ENCODE measurements at places on chromosomes 11 and 22.

DNA sequence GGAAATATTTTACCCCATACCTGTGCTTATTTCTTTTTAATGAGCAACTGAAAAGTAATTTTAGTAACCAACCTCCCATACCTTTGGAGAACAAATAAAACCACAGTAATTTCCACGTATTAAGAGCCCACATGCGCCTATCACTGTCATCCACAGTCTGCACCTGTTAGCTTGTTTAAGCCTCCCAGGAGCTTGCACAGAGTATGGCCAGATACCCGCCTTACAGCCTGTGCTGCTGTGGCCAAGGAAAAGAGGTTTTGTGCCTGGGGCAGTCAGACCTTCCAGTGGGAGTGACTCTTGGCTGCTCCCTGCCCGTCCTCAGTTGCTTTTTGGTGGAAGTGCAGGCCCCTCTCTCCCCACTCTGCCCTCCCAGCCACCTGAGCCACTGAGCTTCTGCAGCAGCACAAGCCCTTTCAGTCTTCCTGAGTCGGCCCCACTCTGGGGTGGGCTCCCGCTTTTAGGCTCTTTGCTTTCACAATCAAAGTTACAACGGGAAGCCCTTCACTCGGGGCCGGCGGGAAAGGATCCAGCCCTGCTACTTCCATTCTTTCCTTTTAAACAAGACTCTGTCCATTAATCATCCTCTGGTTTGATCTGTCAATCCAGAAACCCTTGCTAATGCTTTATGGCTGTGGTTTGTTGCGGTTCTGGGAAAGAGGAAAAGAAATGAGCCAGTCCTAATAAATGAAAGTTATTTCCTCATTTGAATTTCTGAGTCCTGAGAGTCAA, 308.8 kb downstream of the TBC1D22A start:
- DNase-seq = no peak

DNA sequence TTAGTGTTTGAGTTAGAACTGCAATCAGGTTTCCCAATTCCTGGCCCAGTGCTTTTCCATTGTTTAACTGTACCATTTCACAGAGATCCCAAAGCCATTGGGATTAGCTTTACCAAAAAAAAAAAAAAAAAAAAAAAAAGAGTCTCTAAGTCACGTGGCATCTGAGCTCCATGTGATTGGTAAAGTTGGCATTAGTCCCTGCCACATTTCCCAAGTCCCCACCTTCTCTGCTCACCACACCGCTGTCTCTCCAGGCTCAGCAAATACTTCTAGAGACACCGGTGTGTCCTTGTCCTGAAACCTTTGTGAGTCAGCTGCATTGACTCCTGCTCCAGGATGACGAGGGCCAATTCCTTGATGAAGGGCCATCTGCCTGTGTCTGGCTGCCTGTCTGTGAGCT, 305.3 kb downstream of the KIRREL3 start:
- DNase-seq = no peak

- DNase-seq = no peak
These were observed 15.3 kb downstream of the OR9G1 start for GRCh38 chr11:56714206-56714605.

- no peak for DNase-seq
These were observed 191.4 kb upstream of the SORL1-AS1 start for GRCh38 chr11:121644187-121644512.

DNA sequence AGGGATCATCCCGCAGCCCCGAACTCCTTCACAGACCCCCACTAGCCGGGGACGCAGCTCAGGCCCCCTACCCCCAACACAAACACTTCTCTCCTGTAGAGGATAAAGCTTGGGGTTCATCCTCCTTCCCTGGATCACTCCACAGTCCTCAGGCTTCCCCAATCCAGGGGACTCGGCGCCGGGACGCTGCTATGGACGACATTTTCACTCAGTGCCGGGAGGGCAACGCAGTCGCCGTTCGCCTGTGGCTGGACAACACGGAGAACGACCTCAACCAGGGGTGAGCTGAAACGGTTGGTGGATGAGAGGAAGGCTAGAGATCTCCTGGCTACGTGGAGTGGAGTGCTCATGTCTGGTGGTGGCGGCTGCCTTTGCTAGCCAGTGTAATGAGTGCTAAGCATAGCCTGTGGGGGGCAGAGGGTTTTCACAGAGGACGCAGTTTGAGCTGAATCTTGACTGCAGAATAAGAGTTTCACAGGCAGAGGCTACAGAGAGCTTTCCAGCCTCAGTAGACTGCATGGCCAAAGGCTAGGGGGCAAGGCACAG, 580 bp downstream of the ILK start:
- DNase-seq = peak; percentile 57

DNA sequence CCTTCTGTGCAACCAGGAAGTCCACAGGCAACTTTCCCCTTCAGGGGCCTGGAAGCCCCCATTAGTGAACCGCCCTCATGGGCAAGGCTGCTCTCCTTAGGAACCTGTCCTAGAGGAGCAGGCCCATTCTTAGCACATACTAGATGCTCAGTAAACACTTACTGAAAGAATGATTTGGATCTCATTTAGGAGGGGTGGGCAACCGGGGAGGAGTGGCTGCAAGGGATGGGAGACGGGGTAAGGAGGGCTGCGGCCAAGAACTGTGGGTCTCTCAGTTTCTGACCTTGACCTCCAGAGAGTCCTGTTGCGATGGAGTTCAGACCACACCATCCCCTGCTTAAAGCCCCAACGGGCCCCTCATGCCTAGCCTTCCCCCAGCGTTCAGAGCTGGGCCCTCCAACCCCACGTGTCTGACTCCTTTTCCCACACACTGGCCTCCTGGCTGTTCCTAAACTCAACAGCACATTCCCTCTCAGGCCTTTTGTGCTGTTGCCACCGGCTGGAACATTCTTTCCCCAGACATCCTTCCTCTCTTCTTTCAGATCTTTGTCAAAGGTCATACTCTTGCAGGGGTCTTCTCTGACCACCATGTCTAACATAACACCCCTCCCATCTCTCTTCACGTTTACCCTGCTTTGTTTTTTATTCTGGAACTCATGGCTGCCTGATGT, 20.7 kb upstream of the PICK1 start:
- DNase-seq = no peak

- no peak for DNase-seq
These were observed 48.3 kb downstream of the SYT13 start for GRCh38 chr11:45237711-45238315.

GRCh38 chr11:34273099-34273498, 84.7 kb downstream of the ABTB2 start:
- DNase-seq = no peak

GRCh38 chr22:33741025-33741424, 179.3 kb downstream of the LARGE1 start:
- no peak for DNase-seq

GRCh38 chr11:21769188-21769587, 423.7 kb upstream of the ANO5 start:
- DNase-seq = peak; percentile 82

DNA sequence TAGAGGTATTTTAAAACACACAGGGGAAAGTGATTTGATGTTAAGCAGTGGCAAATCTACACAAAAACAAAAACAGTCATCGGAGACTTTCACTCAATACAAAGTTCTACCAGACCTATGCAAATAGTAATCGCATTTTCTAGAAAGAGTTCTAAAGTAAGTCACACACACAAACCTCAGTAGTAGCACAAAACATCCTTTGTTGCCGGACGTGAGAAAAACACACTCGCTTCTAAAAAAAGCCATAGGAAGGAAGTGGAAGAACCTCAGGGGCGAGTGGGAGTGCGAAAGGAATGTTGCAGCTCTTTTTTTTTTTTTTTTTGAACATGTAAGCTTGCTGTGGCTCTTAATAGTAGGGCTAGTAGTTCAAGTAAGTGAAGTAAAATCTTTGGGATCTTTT, 88.9 kb downstream of the MAML2 start:
- peak; percentile 96 for DNase-seq

DNA sequence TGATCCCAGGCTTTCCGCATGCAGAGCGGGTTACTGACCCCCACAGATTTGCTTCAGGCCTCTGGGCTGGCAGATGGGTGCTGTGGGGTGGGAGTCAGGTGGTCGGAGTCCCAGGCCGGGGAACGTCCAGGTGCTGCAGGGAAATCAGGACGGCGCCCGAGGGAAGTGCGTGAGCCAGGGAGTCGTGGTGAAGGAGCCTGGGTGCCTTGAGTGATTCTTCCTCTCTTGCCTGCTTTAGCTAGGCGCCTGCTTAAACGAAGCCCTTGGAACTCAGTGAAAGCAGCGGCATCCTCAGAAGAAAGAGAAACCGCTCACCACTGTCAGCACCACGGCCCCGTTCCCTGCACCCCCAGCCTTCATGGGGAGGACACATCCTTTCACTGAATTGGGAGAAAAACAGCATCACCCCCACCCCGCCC, 455.6 kb downstream of the BRD1 start:
- no peak for DNase-seq

- no peak for DNase-seq
These were observed 111.1 kb downstream of the MYO18B start for GRCh38 chr22:25853078-25853477.

GRCh38 chr22:22235558-22235957, 9.0 kb upstream of the VPREB1 start:
- no peak for DNase-seq

GRCh38 chr11:116109228-116109627, 605.0 kb upstream of the CADM1 start:
- DNase-seq = no peak

- DNase-seq = no peak
These were observed 1033.9 kb downstream of the TBC1D22A start for GRCh38 chr22:47796128-47796908.

GRCh38 chr22:30187529-30188407, 58.8 kb downstream of the LIF start:
- DNase-seq = no peak

DNA sequence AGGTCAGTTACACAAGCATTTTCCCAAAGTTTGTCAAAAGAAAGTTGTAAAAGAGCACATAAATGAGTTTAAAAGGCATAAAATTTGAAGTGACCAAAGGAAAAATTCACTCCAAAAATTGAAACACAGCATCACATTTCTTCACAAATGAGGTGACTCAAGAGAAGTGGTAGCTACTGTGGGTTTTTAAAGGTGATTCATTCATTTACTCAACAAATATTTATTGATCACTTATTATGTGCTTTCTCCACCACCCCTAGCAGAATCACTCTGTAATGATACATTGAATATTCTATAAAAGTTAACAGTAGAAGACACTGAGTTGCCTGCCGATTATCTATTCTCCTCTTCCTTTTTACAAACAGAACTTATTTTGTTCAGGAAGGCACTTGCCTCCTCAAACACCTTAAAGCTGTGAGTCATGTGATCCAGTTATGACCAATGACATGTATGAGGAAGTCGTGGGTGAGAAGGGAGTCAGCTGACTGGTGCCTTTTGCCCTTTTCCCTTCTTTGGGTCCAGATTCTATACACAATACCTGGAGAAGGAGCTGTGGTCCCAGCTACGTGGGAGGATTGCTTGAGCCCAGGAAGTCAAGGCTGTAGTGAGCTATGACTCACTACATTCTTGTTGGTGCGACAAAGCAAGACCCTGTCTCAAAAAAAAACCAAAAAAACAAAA, 67.7 kb upstream of the CLNS1A start:
- DNase-seq = peak; percentile 4

DNA sequence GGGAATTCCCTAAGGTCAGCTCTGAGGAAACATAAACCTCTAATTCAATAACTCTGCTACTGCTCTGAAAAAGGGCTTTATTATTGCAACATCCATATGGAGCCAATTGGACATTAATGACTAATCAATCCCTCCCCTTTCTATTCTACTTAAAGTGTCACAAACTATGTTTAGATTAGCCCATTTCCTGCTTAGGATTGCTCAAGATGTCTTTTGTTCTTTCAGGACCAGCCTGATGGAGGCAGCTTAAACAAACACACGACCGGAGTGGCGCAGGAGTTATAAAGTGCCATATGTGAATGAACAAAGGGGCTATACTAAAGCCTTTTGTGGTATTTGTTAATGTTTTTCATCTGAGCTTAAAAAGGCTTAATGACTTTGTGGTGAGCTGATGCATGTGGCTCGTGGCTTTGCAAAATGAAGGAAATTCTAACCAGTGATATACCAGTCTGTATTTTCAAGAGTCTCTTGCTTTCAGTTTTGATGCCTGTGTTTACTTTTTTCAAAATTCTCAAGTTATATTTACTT, 354.4 kb downstream of the SOX6 start:
- peak; percentile 98 for DNase-seq

DNA sequence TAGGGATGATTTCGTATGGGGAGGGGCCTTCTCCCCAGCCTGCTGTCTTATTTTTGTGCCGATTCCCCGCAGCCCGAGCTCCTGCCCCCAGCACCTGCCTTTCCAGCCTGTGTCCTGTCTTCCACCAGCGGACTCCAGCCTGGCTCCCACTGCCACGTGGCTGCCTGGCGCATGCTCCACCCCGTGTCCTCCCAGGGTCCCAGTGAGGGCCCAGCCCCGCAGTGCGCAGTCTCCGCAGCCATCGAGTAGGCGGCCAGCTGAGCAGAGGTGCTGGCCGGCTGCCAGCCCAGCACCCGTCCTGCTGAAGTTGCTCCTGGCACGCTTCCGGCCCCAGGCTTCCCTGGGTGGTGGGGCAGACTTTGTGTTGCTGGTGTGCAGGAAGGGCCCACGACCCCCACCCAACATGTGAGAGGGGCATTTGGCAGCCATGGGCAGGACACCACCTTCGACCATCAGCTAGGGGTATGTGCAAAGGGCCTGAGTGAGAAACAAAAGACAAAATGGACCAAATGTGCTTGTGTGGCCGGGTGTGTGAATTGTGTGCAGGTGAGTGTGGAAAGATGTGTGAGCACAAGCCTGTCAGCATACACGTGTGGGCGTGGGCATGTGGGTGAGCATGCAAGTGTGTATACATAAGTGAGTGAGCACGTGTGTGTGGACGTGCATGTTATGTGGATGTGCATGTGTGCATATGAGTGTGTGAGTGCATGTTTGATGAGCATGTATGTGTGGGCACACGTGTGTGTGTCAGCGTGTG, 55.9 kb downstream of the RTN4R start:
- peak; percentile 21 for DNase-seq

DNA sequence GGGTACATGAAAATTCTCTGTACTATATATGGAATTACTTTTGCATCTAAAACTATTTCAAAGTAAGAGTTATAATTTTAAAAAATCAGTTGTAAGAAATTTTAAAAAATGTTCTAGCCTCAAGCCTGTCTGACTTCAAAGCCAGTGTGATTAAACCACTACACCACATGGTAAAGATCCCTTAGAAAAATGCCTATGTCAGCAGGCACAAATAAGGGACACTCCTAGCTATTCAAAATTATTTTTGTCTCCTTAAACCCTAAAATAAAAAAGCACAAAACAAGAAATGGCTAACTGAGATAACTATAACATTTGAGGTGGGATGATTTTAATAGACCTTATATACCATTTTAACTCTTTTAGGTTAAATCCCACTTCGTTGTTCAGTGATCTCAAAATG, 64.0 kb upstream of the LIN7C start:
- no peak for DNase-seq

Measured in foreskin melanocyte (primary cell).